ENCODE measurements at places on chromosomes 2 and 18. TPM values are rescaled to one million over a fixed set of nuclear protein-coding genes. Genes with fewer than 3 reads are reported as not detected.

Gene LRP1B
- not detected for total RNA-seq

Gene ROCK2
- total RNA-seq = 20.5 TPM

Gene C2orf81
- total RNA-seq = 1.9 TPM

Gene CEBPZOS
- 45.3 TPM for total RNA-seq

Gene RNF152
- total RNA-seq = 0.56 TPM

Gene SPP2
- total RNA-seq = not detected

Gene ZNF396
- total RNA-seq = 0.60 TPM

Gene ADD2
- total RNA-seq = 6.9 TPM

Gene CNTNAP5
- not detected for total RNA-seq

Gene CASP8
- 40.5 TPM for total RNA-seq

Gene SCN7A
- total RNA-seq = not detected

Gene HRH4
- 1.9 TPM for total RNA-seq

Gene ADNP2
- total RNA-seq = 29.0 TPM

Gene RND3
- total RNA-seq = not detected

Gene LRP2
- total RNA-seq = 0.17 TPM

Gene NLRC4
- 0.07 TPM for total RNA-seq

Gene VWC2L
- total RNA-seq = not detected

Gene CYP27A1
- total RNA-seq = 0.39 TPM

Gene PHOSPHO2
- 4.5 TPM for total RNA-seq

Gene SFXN5
- total RNA-seq = 12.0 TPM

Gene SP140
- total RNA-seq = 235 TPM

Gene COL3A1
- total RNA-seq = 0.13 TPM

Gene KCNJ13
- not detected for total RNA-seq

Gene PSMA8
- total RNA-seq = 0.44 TPM

Gene GALNT14
- total RNA-seq = 0.27 TPM

Gene SGPP2
- total RNA-seq = 31.2 TPM

Gene IL1F10
- not detected for total RNA-seq

Gene MGAT4A
- total RNA-seq = 49.7 TPM

Gene SKA1
- total RNA-seq = 20.7 TPM

Gene CRYGC
- total RNA-seq = not detected

Gene CFAP221
- total RNA-seq = not detected

Gene SCTR
- not detected for total RNA-seq

Gene SPATA3
- total RNA-seq = not detected

Gene NYAP2
- not detected for total RNA-seq

Gene OTOS
- not detected for total RNA-seq

Gene REG1B
- not detected for total RNA-seq

Gene HOXD4
- total RNA-seq = not detected

Gene THUMPD2
- 21.2 TPM for total RNA-seq

Gene SRD5A2
- not detected for total RNA-seq

Gene SP5
- total RNA-seq = not detected

Gene UGT1A4
- total RNA-seq = not detected

Gene ZSCAN30
- total RNA-seq = 10.2 TPM

Gene ALPI
- not detected for total RNA-seq

Gene LNPK
- total RNA-seq = 35.2 TPM

Gene POTEE
- 1.1 TPM for total RNA-seq

Gene L3MBTL4
- total RNA-seq = 0.26 TPM

Gene DNAJC10
- total RNA-seq = 69.5 TPM

Gene GAREM1
- total RNA-seq = not detected

Gene NEB
- 0.05 TPM for total RNA-seq

Gene TBR1
- total RNA-seq = 0.05 TPM

Gene INHA
- not detected for total RNA-seq

Gene ATP9B
- total RNA-seq = 26.1 TPM

Gene SH3RF3
- total RNA-seq = 0.39 TPM

Gene FAM124B
- total RNA-seq = 0.34 TPM

Gene RMC1
- 56.3 TPM for total RNA-seq

Gene ATRAID
- 107 TPM for total RNA-seq

Gene ZFAND2B
- total RNA-seq = 35.0 TPM

Gene LOXL3
- total RNA-seq = 2.0 TPM

All from activated T-helper 1 cell treated with anti-CD3 and anti-CD28 coated beads, Interleukin-12 subunit alpha, Interleukin-12 subunit beta, Interleukin-2, Interleukin-4 antibody, amounts not matched to agents 30 ng/mL and 10 ng/mL and 1 ng/mL, durations not matched to agents 14 hours and 24 hours and 36 hours (primary cell).